ENCODE measurements at places on chromosomes 13 and 19. TPM values are rescaled to one million over a fixed set of nuclear protein-coding genes. Genes with fewer than 3 reads are reported as not detected.
A peak's percentile ranks its signal among the peaks of the same experiment; 100 is the strongest.

ATXN8OS gene
- total RNA-seq = not detected

DNA sequence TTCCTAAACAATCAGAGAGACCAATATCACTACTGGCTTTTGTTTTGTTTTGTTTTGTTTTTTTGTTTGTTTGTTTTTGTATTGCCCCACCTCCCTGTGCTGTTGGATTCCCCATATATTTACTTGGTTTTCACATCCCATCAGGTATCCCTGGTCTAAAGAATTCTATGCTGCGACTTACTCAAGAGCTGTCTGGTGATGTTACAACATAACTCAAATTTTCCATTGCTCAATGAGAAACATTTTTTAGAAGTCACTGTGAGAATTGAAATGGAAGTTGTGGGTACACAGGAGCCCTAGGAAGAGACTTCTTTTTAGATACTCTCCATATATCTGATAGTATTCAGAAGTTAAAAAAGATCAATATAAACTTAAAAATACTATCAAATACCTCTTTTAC is 181.4 kb downstream of the KLF5 start:
- no peak overlapping the region for H3K27ac ChIP-seq
- no peak overlapping the region for H3K4me3 ChIP-seq
- peaks cover 3% of the 10 kb centered on the region for H3K27me3 ChIP-seq
- no peak for DNase-seq
- H3K36me3 ChIP-seq = no peaks in the 10 kb centered on the region
- no peaks in the 10 kb centered on the region for H3K4me1 ChIP-seq

DNA sequence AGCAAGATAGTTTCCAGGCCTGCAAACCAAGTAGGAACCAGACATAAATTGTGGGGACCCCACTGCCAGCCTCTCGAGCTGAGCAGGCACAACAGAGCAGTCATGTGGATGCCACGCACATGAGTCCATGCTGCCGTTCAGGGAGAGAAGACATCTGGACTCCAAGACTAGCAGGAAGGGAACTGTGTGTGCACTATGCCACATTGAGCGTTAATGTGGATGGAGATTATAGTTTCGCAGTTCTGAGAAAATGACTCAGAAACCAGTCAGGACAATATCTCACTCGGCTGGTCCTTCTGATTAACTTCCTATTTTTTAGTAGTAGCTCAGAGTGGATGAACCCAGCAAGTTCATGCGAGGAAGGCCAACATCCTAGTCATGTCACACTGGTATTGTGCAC is 124.9 kb downstream of the CRYL1 start:
- peaks cover 32% of the 10 kb centered on the region for H3K4me1 ChIP-seq
- H3K27me3 ChIP-seq = no peaks in the 10 kb centered on the region
- H3K36me3 ChIP-seq = peaks cover 8% of the 10 kb centered on the region
- H3K27ac ChIP-seq = no peak overlapping the region
- no peak overlapping the region for H3K4me3 ChIP-seq

ZNF480 gene
- total RNA-seq = 14.0 TPM

GRCh38 chr19:5170329-5170745 is 170.3 kb downstream of the PTPRS start:
- no peak overlapping the region for H3K4me3 ChIP-seq
- no peaks in the 10 kb centered on the region for H3K4me1 ChIP-seq

- no peak for DNase-seq
- no peaks in the 10 kb centered on the region for H3K27me3 ChIP-seq
- H3K27ac ChIP-seq = no peak overlapping the region
- peaks cover 19% of the 10 kb centered on the region for H3K4me1 ChIP-seq
Observed at GRCh38 chr13:51734786-51735185, 69.2 kb downstream of the DHRS12 start.

INSR gene
- total RNA-seq = 1.3 TPM

DNA sequence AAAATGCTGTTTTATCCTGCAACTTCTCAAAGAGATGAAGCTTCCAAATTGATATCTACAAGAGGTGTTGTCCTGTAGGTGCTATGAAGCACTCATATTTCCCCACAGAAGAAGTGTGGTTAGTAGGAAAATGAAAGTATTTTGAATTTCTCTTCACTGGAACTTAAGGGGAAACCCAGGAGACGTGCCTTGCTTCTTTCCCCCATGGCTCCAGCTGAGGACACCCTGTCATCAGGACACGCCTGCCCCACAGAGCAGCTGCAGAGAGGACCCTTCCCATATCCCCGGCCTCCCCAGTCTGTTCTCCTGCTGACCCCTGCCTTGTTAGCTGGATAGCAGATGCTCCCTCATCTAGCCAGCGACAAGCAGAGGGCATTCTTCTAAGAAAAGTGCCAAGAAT is 371.3 kb downstream of the COG6 start:
- no peak overlapping the region for H3K4me3 ChIP-seq
- peak; percentile 24 for DNase-seq
- peaks cover 28% of the 10 kb centered on the region for H3K27me3 ChIP-seq

GRCh38 chr19:1847684-1848398 is 442 bp downstream of the REXO1 start:
- H3K27ac ChIP-seq = peak overlapping the region; percentile 88
- no peaks in the 10 kb centered on the region for H3K27me3 ChIP-seq
- H3K36me3 ChIP-seq = no peaks in the 10 kb centered on the region
- DNase-seq = peak; percentile 47

GRCh38 chr13:102460806-102461205 is 59.0 kb upstream of the FGF14 start:
- no peak overlapping the region for H3K27ac ChIP-seq
- DNase-seq = no peak
- H3K27me3 ChIP-seq = peaks cover 2% of the 10 kb centered on the region
- no peaks in the 10 kb centered on the region for H3K36me3 ChIP-seq
- no peak overlapping the region for H3K4me3 ChIP-seq
- peaks cover 3% of the 10 kb centered on the region for H3K4me1 ChIP-seq

GRCh38 chr13:53781941-53782340 is 753.3 kb downstream of the OLFM4 start:
- H3K36me3 ChIP-seq = no peaks in the 10 kb centered on the region
- no peak overlapping the region for H3K27ac ChIP-seq
- no peak overlapping the region for H3K4me3 ChIP-seq

CALR3 gene
- total RNA-seq = not detected

PDX1 gene
- not detected for total RNA-seq

- peaks cover 21% of the 10 kb centered on the region for H3K4me1 ChIP-seq
- no peak overlapping the region for H3K27ac ChIP-seq
- no peak for DNase-seq
- H3K36me3 ChIP-seq = peaks cover 21% of the 10 kb centered on the region
- no peak overlapping the region for H3K4me3 ChIP-seq
Observed at GRCh38 chr13:42474954-42475353, 99.0 kb upstream of the TNFSF11 start.

DNA sequence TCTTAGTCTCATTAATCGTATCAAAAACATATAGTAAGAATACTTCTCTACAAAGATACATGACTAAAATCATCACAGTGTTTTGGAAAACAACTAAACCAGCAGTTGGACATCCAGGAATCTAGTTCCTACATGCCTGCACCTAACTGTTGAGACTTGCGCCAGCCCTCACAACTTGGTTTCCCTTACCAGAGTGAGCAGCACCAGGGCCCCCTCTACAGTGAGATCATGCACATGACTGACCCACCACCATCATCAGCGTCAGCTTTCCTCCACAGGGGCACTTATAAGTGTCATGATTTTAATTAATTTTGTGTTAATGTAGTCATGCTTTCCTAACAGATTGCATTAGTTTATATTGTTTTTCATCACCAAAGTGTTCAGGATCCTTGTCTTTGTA is 1322.0 kb downstream of the EFNB2 start:
- H3K4me1 ChIP-seq = no peaks in the 10 kb centered on the region
- no peak for DNase-seq
- no peaks in the 10 kb centered on the region for H3K36me3 ChIP-seq
- H3K27ac ChIP-seq = no peak overlapping the region
- no peak overlapping the region for H3K4me3 ChIP-seq

RDH8 gene
- total RNA-seq = not detected

DNA sequence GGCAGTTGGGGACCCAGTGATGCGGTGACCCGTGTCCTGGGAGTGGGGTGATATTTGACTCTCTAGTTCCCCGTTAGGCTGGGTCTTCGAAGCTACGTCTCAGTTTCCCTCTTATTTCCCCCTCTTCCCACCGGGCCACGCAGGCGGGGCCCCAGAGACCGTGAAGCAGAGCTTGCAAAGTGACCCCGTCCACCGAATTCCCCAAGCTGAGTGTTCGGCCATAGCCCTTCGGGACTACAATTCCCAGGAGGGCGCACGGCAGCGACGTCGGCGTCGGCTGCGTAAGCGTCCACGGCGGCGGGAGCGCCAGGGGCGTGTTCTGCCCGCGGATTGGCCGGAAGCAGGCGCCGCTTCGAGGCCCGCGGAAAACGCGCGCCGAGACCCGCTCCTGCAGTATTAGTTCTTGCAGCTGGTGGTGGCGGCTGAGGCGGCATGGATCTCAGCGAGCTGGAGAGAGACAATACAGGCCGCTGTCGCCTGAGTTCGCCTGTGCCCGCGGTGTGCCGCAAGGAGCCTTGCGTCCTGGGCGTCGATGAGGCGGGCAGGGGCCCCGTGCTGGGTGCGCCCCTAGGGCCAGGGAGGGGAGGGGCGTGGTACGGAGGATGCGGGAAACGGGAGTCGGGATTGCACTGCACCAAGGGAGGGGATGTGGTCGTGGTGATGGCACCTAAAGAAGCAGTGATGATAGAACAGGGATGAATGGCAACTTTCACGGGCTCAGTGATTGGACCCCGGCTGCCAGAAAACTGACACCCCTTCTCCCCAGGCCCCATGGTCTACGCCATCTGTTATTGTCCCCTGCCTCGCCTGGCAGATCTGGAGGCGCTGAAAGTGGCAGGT is at the start of gene RNASEH2A:
Gene RNASEH2A (plus strand): TSS at position 343 of the 840 bp plus-strand sequence. CDS start 90 bp downstream, at position 433.
- peaks cover 24% of the 10 kb centered on the region for H3K36me3 ChIP-seq
- peaks cover 32% of the 10 kb centered on the region for H3K4me1 ChIP-seq
- peak within 1 kb of the TSS; percentile 95 for H3K4me3 ChIP-seq
- peak; percentile 92 for DNase-seq
- no peaks in the 10 kb centered on the region for H3K27me3 ChIP-seq

DNA sequence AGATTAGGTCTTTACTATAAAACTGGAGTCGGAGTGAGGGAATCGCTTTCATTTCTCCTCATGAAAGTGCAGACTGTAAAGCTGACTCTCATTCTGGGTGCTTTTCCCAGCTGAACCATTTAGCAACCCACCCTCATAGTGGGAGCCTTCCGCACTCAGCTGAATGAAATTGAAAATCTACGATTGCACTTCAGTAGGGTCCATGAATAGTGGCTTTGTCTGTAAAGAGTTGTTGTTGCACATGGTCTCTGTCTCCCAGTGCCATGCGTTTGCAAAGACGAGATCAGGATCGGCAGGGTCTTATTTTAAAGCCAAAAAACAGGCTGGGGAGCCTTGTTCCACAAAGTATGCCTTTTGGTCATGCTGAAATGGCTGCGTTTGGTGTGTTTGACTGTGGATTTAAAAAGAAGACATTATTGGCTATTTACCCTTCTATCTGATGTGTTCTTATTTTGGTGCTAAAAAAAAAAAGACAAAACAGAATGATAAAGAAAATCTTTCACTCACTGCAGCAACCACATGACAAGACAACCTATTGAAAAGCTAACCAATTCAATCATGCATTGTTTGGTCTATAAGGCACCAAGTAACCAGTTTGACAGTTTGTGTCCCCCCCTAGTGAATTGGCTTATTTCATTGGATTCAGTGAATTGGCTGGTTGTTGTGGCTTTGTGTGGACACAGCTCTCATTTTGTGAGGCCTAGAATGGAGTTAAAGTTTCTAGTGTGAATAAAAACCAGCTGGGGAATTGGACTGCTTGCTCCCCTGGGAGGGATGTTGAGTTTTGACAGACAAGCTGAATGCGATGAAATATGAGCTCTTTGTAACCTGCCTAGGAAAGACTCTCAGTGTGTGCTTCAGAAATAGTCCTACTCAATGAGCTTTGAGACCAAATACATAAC is 65.6 kb downstream of the ARHGAP35 start:
- DNase-seq = no peak
- H3K27me3 ChIP-seq = no peaks in the 10 kb centered on the region
- peaks cover 42% of the 10 kb centered on the region for H3K36me3 ChIP-seq
- no peak overlapping the region for H3K4me3 ChIP-seq
- no peak overlapping the region for H3K27ac ChIP-seq

DNA sequence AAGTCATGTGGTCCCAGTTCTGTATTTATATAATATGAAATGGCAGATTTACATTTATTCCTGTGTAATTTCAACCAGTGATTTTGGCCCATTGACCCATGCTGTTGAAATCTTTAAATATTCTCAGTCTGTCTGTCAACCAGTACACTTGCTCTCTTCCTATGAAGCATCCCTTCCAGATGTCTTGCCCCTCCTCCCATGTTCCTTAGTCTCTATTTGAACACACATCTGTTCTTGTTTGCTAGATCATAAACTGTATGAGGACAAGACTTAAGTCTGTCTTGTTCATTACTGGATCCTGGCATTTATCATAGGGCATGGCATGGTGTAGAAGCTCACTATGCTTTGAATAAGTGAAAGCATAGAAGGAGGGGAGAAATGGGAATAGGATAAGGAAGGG is 34.9 kb downstream of the STARD13 start:
- H3K36me3 ChIP-seq = no peaks in the 10 kb centered on the region
- H3K27me3 ChIP-seq = peaks cover 3% of the 10 kb centered on the region
- no peaks in the 10 kb centered on the region for H3K4me1 ChIP-seq
- H3K27ac ChIP-seq = no peak overlapping the region

ZNF69 gene
- total RNA-seq = 2.7 TPM

- no peak overlapping the region for H3K27ac ChIP-seq
- no peaks in the 10 kb centered on the region for H3K27me3 ChIP-seq
- H3K4me1 ChIP-seq = no peaks in the 10 kb centered on the region
- H3K36me3 ChIP-seq = no peaks in the 10 kb centered on the region
- no peak overlapping the region for H3K4me3 ChIP-seq
Observed at GRCh38 chr13:67148161-67148571, 82.0 kb downstream of the PCDH9 start.

SEMA6B gene
- not detected for total RNA-seq

- H3K27ac ChIP-seq = no peak overlapping the region
- H3K4me1 ChIP-seq = peaks cover 6% of the 10 kb centered on the region
- H3K4me3 ChIP-seq = no peak overlapping the region
- no peak for DNase-seq
- peaks cover 25% of the 10 kb centered on the region for H3K27me3 ChIP-seq
Observed at GRCh38 chr13:94664889-94665288, 47.5 kb downstream of the SOX21 start.

GRCh38 chr19:5204212-5204611 is 136.4 kb downstream of the PTPRS start:
- no peak for DNase-seq
- no peaks in the 10 kb centered on the region for H3K4me1 ChIP-seq
- H3K36me3 ChIP-seq = no peaks in the 10 kb centered on the region
- no peak overlapping the region for H3K4me3 ChIP-seq
- no peak overlapping the region for H3K27ac ChIP-seq
- no peaks in the 10 kb centered on the region for H3K27me3 ChIP-seq

DNA sequence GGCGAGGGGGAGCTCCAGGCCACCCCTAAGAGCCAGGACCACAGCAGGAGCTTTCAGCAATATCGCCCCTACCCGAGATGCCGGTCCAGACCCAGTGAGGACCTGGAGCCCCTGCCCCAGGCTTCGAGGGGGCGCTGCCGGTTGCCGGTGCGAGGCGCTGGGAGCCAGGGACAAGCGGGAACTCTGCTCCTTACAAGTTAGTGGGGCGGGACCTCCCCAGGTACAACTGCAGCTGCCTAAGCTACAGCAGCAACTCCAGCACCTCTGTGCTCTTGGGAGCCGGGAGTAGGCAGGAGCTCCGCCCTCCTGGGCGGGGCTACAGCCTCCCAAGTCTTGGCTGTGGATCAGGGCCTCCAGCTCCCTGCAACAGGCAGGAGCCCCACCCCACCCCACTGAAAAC is 15.2 kb upstream of the TSC22D1 start:
- peaks cover 7% of the 10 kb centered on the region for H3K27me3 ChIP-seq
- no peaks in the 10 kb centered on the region for H3K4me1 ChIP-seq
- no peak overlapping the region for H3K27ac ChIP-seq
- DNase-seq = no peak

Measured in activated CD4-positive, alpha-beta memory T cell treated with anti-CD3 and anti-CD28 coated beads, Interleukin-2, amount 10 ng/mL, durations not matched to agents 7 days and 5 days (primary cell).